ENCODE measurements at places on chromosomes 5 and 9. TPM values are rescaled to one million over a fixed set of nuclear protein-coding genes. Genes with fewer than 3 reads are reported as not detected.

DNA sequence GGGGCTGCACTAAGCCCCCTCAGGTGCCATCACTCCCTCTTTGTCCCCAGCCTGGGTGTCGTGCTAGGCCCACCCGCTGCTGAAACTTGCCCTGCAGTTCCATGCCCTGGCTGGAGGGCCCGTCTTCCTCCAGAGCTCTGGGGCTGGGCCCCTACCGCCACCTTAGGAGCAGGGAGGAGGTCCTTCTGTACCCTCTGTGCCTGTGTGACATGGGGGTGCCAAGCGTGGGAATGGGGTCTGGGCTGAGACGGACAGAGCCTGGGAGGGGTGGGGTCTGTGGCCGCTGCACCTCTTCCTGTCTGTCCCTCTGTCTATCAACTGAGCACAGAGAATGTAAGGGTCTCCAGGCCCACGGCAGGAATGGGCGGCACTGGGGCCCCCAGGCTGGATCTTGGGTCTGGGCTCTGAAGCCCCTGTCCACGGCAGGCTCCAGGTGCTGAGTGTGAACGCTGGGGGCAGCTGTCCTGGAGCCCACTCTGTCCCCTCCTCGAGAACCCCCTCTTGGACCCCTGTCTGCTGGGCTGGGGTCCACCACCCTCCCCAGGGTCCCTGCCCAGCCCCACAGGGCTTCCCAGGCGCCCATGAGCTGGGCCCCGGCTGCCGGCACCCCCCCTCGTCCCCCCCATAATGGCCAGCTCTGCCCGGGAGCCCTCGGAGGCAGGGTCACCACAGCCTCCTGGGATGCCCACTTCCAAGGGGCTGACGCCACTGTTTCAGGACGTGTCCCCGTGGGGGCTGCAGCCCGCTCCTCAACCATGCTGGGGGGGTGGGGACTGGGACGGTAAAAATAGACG is 15.8 kb upstream of the NRARP start:
- no peak for DNase-seq

Gene DNM1
- total RNA-seq: 0.44 TPM

Gene FAM169A
- 1.3 TPM for total RNA-seq

DNA sequence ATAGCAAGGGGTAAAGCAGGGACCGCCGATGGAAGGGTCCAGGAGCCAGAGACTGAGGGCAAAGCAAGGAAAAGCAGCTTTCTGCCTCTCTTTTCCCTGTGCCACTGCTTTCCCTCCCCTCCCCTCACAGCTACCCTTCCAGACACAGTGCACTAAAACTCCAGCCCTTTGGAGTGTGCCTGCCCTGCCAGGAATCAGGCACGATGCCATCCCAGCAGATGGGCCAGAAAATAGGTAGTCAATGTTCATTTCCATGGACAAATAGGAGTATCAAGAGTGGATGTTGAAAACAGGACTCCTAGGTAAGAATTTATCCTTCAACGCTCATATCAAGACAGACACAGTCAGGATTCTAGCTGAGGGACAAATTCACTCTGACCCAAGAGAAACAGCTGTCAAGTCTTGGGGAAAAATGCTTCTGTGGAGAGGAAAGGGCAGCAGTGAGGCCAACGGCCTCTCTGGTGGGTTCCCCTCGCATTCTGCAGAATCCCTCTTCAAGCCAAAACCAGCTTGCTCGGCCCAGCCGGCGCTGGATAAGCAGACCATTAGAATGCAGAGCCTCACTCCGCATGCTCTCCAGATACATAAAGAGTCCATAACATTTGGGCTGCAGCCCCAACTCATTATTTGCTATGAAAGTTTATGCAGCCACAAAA is 138.0 kb downstream of the CAAP1 start:
- no peak for DNase-seq

Gene PIP5K1B
- not detected for total RNA-seq

Measured in lung microvascular endothelial cell (primary cell).